ENCODE measurements at places on chromosomes 2 and 18.

- no peak for DNase-seq
Measured at GRCh38 chr18:70450426-70451253, 161.8 kb downstream of the SOCS6 start.

- no peak for DNase-seq
Measured at GRCh38 chr2:109275120-109276012, 146.4 kb downstream of the SH3RF3 start.

- DNase-seq, result no peak
Measured at GRCh38 chr18:23154823-23155500, 19.7 kb downstream of the CABLES1 start.

DNA sequence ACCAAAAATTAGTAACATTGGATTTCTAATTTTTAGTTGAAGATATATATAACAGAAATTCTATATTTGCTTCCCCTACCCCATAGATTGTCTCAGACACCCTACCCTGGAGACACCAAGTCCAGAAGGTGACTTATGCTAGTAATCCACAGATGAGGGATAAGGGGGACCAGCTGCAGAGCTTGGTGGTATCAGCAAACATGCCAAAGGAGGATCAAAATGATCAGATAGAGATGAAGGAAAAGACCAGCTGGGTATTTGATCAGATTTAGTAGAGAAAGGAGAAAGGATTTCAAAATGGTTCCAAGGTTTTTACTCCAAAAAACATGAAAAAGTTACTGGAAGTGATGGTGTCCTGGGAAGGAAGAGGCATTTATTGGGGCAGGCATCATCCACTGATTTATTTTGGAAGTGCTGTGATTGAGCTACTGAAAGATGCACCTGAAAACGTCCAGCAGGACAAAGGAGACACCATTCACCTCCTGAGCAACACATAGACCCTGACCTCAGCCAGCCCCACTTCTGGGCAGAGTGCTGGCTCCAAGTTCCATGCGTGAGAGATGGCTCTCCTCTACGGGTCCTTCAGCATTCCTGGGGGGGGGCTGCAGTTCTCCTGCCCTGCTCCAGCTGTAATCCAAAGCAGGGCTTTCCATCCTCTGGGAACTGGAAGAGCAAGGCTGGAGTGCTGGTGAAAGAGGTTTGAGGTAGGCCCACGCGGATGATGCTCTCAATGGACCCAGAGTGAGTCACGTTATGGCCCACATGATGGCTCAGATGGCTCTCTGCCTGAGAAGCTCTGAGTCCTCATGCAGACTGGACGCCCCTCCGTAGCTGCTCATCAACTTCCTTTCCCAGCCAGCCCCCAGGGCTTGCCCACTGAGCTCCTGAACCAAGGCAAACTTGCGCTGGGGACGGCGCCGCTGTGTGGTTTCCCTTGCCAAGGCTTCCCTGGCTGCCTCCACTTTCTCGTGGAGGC, 3.7 kb upstream of the LRRFIP1 start:
- DNase-seq, result no peak

- DNase-seq, result no peak
Measured at GRCh38 chr2:77469106-77469505, 53.1 kb downstream of the LRRTM4 start.

DNA sequence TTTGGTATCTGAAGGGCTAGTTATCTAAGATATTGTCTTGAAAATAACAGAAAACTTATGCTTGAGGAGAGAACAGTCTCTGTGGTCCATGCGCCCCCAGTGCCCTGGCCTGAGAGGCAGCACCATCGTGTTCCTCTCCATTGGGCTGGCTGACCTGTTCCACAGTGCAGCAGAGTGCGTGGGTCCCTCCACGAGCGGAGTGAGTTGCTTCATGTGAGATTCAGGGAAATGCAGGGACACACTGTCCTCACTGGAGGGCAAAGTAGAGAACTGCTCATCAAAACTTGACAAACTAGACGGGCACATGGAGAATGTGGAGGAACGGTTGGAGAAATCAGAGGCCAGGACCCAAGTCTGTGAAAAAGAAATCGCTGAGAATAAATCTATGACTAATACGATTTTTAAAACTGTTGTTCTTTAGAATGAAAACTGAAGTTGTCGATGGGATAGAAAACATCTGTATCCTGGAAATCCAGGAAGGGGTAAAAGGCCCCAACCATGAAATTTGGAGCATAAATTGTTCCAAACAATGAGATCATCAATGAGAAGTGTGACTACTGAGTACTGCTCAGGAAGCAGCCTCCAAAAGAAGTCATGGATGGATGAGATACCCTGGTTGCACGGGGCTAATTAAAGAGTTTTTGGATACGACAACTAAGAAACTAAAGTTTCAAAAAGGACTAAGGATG, 58.1 kb downstream of the REV1 start:
- DNase-seq, result no peak

GRCh38 chr2:111626865-111627163, 257.2 kb downstream of the ANAPC1 start:
- DNase-seq, result no peak

DNA sequence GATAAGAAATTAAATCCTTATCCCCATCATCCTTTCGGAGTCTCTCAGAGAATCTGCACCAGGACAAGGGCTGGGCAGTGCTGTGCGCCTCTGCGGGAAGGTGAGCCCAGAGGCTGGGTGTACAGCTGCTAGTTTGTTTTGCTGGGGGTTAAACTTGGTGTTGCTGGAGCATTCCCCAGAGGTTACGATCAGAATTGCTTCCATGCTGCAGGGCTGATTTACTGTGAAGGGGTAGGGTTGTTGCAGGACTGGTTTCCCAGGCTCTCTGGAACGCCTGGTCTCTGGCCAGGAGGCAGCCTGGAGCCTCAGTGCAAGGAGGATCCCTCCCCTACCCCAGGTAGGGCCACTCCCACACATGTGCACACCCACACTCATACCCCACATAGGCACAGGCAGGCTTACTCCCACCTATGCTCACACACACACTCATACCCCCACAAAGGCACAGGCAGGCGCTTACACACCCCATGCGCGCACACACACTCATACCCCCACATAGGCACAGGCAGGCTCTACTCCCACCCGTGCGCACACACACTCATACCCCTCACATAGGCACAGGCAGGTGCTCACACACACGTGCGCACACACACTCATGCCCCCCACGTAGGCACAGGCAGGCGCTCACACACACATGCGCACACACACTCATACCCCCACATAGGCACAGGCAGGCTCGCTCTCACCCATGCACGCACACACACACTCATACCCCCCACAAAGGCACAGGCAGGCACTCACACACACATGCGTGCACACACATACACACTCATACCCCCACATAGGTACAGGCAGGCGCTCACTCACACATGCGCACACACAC, 11.3 kb downstream of the CNNM4 start:
- DNase-seq, result no peak

DNA sequence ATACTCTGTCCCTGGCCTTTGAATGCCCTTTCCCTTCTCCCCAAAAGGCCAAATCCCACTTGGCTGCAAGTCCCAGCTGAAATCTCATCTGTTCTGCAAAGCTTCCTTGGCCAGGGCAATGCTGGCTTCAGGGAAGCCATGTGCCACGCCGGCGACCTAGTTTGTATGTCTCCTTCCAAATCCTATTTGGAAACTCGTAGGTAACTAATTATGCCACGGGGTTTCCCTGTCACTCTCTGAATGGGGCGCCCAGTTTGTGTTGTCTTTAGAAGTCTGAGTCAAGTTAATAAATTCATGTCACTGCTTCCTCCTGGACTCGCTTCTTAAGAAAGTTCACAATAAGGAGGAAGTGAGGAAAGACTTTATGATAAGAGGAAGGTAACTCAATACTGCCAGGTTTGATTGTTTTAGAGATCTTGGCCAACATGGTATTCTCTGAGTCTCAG, 19.1 kb downstream of the FHL2 start:
- no peak for DNase-seq

GRCh38 chr2:200944467-200945394, 18.7 kb downstream of the ORC2 start:
- DNase-seq, result no peak

- no peak for DNase-seq
Measured at GRCh38 chr2:20170704-20171250, 54.2 kb downstream of the SDC1 start.

GRCh38 chr2:157596992-157597681, 31.5 kb downstream of the ACVR1C start:
- peak; percentile 78 for DNase-seq

GRCh38 chr2:31764169-31764568, 183.4 kb upstream of the SRD5A2 start:
- no peak for DNase-seq

DNA sequence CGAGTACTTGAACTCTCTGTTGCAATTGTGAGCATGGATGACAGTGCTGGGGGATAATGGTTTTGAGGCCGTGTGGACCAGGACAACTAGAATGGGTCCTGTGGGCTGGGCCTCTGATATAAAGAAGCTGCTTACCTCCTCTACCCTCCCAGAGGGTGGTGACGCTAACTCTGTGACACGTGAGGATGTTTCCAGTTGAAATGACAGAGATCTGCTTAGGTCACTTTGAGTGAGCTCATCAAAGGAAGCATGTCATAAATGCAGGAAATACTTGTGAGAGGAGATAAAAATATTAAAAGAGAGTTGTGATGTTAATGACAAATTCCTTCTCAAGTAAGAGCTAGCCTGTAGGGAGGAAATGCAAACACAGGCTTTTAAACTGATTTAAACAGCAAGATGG, 16.4 kb downstream of the RMC1 start:
- no peak for DNase-seq

GRCh38 chr2:157260533-157261198, 3.2 kb downstream of the GALNT5 start:
- no peak for DNase-seq

DNA sequence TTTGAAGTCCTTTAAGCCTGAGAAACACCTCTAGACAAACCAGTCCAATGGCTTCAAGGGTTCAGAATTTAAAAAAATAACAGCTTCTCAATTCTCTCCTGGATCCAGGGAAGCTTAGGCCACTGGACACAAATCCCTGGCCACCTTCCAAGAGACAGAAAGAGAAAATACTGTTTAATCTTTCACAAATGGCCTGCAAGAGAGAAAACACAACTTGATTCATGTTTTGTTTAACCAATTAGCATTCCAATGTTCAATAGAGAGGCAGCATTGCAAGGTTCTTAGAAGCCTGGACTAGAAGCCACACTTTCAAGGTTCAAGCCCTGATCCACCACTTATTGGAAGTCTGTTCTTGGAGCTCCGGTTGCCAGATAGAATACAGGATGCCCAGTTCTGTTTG, 109.0 kb upstream of the PARD3B start:
- no peak for DNase-seq

DNA sequence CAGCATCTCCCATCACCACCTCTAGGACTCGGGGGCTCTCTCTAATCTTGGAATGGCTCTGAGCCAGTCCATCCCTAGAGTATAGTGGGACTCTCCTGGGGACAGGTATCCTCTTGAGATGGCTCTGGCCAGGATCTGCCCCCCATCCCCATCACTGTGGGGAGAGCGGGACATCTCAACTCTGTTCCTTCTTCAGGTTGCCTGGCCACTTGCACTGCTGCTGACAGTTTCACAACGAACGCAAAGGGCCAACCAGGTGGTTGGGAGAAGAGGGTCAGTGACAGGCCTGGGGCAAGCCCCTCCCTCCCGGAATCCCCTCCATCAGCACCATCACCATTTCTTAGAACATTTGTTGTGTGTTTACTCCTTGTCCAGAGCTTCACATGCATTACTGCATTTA, 62.6 kb downstream of the CIB4 start:
- DNase-seq, result no peak

All from glutamatergic neuron (in vitro differentiated cells).